ENCODE measurements at places on chromosomes 1 and 21.
A peak's percentile ranks its signal among the peaks of the same experiment; 100 is the strongest.

DNA sequence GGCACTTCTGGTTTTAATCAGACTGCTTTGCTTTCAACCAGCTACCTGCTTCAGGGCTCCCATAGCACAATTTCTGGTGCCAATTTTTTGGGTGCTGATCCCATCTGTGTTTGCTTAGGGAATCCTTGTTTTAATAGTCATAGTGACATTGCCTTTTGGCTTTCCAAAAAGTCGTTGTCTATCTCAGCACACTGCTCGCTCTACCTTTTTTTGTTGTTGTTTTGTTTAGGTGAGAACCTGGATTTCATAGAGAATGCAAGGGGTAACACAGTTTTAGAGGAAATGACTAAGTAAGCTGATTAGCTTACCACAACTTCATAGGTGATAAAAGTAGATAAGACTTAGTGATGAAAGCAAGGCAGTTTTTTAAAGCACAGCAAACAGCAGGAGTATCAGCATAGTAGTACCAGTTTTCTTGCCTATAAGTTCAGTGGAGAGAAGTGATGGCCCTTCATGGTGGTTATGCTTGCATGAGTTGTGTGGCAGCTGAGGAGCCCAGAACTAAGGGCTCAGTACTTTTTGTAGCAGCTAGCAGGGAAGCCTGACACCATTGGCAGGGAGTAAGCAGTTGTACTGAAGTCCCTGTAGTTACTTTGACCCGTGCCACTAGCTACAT lies 31.3 kb downstream of the NEK7 start:
- no peak for DNase-seq

DNA sequence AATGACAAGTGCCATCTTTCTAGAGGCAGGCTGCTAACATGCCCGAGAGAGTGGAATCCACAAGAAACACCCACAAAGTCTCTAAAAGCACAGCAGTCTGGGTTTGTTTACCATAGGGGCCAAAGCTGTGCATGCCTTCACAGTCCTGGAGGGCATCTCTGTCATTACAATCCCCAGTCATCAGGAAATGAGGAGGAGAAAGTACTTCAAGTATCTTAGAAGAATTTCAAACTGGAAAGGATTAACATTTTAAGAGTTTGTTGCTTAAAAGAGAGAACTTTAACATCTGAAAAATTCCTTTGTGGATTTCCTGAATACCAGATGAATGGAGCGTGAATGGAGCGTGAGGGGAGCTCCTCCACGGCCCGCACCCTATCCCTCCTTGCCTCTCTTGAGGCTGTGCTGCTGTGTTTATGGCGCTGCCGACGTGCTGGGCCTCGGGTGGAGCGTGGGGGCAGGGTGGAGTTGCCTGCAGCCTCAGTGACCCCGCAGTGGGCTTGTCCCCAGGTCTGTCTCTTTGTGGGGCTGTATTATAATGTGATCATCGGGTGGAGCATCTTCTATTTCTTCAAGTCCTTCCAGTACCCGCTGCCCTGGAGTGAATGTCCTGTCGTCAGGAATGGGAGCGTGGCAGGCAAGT lies 23.3 kb downstream of the SLC6A17 start:
- DNase-seq, result no peak

DNA sequence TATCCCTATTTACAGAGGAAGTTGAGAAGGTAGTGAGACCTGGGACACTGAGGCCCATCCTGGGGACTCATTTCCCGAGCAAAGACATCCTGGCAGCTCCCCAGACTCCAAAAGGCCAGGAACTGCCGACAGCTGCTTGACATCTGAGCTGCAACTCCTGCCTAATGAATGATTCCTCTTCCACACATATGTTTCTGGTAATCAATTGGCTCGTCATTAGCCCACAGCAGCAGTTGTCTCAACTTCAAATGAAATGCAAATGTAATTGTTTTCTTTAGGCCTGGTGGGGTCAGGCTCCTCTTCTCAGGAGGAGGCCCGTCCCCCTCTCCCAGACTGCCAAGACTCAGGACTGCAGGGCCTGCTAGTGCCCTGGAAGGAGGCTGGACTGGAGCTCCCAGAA lies 61.8 kb upstream of the DISP3 start:
- DNase-seq, result no peak

DNA sequence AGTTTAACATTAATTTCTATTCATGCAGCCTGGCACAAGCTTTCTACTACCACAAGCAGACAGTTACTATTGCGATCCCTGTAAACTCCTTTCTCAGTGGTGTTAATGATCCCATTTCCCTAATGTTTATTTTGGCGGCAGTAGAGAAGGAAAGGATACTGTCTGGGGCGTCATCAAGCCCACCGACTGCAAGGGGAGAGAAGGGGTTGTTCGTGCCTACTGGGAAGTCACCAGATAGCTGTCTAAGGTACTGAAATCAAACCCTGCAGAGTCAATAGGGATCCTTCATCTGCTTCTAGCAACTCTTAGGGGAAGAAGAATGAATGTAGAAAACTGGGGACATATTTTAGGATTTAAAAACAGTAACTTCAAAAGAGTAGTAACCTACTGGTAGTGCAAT lies 95.2 kb upstream of the ADAR start:
- no peak for DNase-seq

DNA sequence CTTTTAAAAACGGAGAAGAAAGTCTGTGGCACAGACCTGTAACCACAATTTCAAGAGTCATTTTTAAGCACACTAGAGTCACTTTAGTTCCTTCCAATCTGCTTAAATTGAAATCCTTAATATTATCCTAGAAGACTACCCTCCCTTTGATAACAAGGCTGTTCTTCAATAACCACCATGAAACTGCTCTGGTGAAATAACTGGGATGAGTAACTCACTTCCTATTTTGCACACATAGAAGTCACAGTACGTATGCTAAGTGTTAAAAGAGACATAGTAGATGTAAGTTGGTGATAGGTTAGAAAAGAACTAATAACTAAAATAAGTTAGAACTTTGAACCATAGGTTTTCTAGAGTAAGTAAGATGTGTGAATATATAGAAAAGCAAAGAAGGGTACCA lies 107.8 kb downstream of the NME7 start:
- DNase-seq, result no peak

GRCh38 chr1:62175568-62176179 lies 19.0 kb upstream of the L1TD1 start:
- peak; percentile 8 for DNase-seq

DNA sequence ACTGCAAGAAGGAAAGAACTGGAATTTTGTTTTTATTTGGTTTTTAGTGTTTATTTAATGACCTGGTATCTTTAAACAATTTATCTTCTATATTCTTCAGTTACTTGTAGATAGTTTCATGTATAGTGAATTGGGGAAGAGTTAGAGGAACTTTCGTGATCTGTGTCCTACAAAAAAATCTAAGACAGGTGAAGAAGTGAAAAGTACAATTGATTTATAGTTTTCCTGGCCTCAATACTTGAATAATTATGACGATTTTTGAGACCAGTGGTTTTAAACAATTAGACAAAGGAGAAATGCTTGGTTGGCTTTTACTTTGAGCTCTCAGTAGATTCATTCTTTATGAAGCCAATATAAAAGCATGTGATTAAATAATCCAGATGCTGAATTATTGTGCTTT lies 7.5 kb downstream of the MIER1 start:
- no peak for DNase-seq

DNA sequence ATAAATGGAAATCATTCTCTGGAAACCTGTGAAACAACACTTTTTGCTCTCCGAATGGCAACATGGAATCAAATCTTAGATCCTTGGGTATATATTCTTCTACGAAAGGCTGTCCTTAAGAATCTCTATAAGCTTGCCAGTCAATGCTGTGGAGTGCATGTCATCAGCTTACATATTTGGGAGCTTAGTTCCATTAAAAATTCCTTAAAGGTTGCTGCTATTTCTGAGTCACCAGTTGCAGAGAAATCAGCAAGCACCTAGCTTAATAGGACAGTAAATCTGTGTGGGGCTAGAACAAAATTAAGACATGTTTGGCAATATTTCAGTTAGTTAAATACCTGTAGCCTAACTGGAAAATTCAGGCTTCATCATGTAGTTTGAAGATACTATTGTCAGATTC lies 45.7 kb downstream of the PTGFR start:
- DNase-seq, result no peak

- no peak for DNase-seq
Measured at GRCh38 chr1:1402072-1402900, 3.2 kb upstream of the CCNL2 start.

- no peak for DNase-seq
Measured at GRCh38 chr1:182968836-182969734, 16.1 kb upstream of the SHCBP1L start.

GRCh38 chr1:191206513-191207207 lies 729.0 kb upstream of the BRINP3 start:
- no peak for DNase-seq

- DNase-seq, result no peak
Measured at GRCh38 chr1:119805746-119806145, 5.5 kb downstream of the REG4 start.

GRCh38 chr1:29974316-29974724 lies 738.0 kb downstream of the PTPRU start:
- DNase-seq, result no peak

DNA sequence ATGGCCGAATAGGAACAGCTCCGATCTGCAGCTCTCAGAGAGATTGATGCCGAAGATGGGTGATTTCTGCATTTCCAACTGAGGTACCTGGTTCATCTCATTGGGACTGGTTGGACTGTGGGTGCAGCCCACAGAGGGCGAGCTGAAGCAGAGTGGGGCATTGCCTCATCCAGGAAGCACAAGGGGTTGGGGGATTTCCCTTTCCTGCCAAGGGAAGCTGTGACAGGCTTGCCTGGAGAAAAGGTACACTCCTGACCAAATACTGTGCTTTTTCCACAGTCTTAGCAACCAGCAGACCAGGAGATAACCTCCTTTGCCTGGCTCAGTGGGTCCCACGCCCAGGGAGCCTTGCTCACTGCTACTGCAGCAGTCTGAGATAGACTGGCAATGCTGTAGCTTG lies 66.9 kb downstream of the HSD3B1 start:
- DNase-seq, result no peak

- no peak for DNase-seq
Measured at GRCh38 chr1:56799605-56800400, 19.4 kb downstream of the FYB2 start.

DNA sequence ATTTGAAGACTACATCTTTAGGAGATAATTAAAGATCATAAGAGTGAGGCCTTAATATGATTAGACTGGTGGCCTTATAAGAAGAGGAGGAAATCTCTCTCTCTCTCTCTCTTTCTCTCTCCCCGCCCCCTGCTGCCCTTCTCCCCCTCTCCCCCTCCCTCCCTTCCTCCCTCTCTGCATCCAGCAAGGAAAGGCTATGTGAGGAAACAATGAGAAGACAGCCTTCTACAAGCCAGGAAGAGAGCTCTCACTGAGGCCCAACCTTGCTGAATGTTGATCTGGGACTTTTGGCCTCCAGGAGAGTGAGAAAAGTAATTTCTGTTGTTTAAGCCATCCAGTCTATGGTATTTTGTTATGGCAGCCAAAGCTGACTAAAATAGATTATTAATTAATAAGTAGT lies 21.6 kb downstream of the FOXD3 start:
- DNase-seq, result no peak

DNA sequence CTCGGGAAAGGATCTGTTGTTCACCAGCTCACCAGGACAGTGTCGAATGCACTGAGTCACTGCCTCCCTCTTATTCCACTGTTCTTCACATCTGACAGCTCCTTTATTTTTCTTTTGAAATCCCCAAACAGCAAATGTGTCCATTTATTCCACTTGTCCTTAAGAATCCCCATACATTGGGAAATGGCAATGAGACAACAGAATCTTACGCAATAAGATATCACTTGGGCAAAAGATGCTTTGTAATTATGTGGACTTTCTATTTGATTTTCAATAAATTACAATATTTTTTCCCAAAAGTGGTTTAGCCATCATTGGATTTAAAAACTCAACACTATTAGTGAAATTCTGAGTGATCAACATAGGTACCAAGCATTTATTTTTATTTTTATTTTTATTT lies 3.7 kb downstream of the KRTAP20-2 start:
- no peak for DNase-seq

DNA sequence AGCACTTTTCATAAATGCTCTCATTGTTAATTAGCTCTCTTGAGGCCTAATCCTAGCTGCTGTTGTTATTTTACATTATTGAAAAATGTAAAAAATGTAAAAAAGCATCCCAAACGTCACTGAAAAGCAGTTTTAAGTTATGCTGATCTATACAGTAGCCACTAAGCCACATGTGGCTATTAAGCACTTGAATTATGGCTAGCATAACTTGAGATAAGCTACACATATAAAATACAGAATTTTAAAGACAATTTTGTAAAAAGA lies 18.4 kb upstream of the DNASE2B start:
- DNase-seq, result no peak

- no peak for DNase-seq
Measured at GRCh38 chr1:15023976-15024375, 129.6 kb upstream of the TMEM51 start.

DNA sequence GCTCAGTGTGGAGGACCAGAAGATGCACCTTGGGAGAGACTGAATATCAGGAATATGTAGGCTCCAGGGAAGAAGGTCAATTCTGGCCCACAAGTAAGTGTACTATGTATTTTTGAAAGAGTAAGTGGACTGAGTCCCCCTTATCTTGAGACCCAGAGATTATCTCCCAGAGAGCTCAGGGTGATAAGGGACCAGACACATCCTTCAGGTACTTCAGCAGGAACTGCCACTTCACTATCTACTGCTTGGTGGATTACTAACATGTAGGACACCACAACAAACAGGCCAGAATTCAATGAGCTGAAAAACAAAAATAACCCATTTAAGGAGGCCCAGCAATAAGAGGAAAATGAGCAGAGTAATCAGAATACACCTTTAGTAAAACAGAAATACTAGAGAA lies 119.2 kb downstream of the ZNF644 start:
- no peak for DNase-seq

DNA sequence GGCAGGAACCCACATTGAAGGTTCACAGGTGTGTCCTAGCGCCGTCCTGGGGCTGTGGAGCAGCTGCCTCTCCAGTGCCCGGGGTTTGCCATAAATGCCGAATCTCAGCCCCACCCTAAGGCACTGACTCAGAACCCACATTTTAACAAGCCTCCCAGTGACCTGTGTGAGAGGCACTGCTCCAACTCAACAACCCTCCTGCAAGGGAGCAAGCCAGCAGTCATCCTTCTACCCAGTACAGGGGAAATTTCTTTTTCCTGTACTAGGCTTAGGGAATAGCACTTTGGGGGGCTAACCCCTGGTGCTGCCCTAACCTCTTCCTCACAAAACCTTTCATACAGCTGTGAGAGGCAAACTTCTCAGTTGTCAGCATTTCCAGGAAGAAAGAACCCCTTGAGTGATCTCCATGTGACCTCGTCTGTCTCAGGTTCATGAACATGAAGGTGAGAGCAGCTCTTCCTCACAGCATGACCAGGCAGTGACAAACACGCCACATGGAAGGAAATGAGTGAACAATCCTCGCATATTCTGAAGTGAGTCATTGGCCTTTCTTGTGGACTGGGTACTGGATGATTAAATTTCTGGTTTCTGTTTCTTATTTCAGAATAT lies 11.4 kb upstream of the BCAR3 start:
- DNase-seq, result no peak

- DNase-seq, result peak; percentile 44
Measured at GRCh38 chr1:3453891-3454810, at the start of gene ARHGEF16. TSS of gene ARHGEF16 (plus strand) at chr1:3454665. CDS start at chr1:3463085, 8,420 bp downstream.

GRCh38 chr1:37458551-37458950 lies 15.8 kb upstream of the ZC3H12A start:
- no peak for DNase-seq

GRCh38 chr1:110150330-110151174 lies at the start of gene SLC6A17:
TSS of gene SLC6A17 (plus strand) at chr1:110150494. CDS start at chr1:110166930, 16,436 bp downstream.
- DNase-seq, result no peak

- DNase-seq, result no peak
Measured at GRCh38 chr1:192954705-192955265, 104.4 kb downstream of the UCHL5 start.

Measured in NCI-H187 (cell line).